ENCODE measurements at places on chromosomes 4 and X.

DNA sequence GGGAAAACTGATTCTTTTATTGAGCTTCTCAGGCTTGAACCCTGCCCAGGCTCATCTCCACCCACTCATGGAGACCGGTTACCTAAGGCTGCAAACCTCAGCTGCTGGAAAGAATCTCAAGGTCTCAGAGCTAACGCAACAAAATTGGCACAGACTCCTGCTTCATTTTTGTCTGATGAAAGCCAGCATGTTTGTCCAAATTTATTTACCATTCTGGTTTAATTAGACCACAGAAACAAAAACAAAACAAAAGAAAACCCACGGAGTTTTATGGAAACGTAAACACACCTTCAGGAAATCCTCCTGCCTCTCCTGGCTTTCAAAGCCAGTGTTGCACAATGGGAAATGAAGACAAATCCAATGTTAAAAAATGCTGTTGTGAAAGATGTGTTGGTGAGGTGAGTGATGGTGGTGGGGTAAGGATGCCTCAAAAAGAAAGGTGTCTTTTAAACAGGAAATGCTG lies 56.4 kb upstream of the PDLIM3 start:
- DNase-seq: no peak

GRCh38 chr4:153421941-153422340 lies 44.2 kb upstream of the TMEM131L start:
- DNase-seq: no peak

GRCh38 chr4:41927796-41928499 lies 7.3 kb upstream of the TMEM33 start:
- no peak for DNase-seq

GRCh38 chr4:76658231-76659102 lies 223.4 kb downstream of the SHROOM3 start:
- DNase-seq: no peak

DNA sequence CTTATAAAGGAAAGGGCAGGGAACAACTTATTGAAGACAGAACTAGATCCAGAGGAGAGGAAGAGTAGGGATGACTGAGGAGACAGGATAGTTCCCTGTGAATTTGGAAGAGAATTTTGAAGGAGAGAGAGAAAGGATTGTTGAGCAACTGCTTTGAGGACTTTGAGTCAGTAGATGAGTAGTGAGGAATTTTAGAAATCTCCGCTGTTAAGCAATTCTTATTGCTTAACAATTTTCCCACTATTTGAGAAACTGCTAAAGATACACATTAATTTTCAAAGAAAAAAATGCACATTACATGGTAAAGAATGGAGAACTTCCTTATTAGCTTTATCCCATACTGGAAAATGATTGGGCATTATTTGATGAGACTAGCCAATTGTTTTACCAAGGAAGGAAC lies 116.3 kb upstream of the NRK start:
- DNase-seq: no peak

- DNase-seq: peak; percentile 4
These were observed 82.9 kb downstream of the LAS1L start for GRCh38 chrX:65451663-65452062.

- no peak for DNase-seq
These were observed 125.4 kb upstream of the CHRDL1 start for GRCh38 chrX:110920991-110921390.

DNA sequence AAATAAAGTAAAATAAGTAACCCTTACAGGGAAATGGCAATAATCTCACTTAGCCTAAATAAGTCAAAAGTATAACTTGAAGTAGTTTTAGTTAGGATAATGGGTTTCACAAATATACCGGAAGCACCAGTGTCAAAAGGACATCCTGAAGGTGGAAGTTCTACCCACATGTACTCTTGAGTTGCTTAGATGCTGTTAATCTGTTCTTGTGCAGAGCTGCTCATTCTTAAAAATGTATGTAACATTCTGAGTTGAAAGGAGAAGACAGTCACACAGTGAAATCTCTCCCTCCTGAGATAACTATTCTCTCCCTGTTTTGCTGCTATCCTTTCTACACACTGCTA lies 11.2 kb upstream of the CCNG2 start:
- no peak for DNase-seq

GRCh38 chr4:39855909-39856512 lies 121.7 kb downstream of the PDS5A start:
- no peak for DNase-seq

GRCh38 chrX:48794340-48794910 lies 7.4 kb upstream of the HDAC6 start:
- DNase-seq: no peak

GRCh38 chrX:80808881-80809411 lies 731 bp downstream of the BRWD3 start:
- DNase-seq: peak; percentile 20

DNA sequence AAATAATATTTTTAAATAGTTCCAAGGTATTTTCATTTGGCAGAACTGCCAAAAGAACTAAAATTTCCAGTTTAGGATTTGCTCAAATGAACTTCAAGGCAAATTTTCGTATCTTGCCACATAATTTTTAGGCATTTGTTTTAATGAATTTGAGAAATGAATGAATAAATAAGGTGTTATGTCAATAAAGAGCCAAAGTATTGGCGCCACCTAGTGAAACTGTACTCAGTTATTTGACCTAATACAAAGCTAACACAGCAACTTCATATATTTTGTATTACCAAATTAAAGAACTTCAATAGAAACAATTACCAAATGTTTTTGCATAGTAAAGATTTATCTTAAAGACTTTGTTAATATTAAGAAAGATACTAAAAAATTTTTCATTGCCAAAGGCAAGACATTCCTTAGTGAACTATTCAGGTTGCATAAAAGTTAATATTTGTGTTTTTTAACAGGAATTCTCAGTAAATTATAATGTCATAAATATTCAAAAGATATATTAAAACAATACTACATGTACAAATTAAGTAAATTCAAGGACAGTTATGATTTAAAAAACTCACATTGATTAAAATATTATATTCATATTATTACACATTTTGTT lies 50.3 kb downstream of the STPG2 start:
- peak; percentile 25 for DNase-seq

GRCh38 chrX:28848707-28849106 lies 261.5 kb downstream of the IL1RAPL1 start:
- no peak for DNase-seq

DNA sequence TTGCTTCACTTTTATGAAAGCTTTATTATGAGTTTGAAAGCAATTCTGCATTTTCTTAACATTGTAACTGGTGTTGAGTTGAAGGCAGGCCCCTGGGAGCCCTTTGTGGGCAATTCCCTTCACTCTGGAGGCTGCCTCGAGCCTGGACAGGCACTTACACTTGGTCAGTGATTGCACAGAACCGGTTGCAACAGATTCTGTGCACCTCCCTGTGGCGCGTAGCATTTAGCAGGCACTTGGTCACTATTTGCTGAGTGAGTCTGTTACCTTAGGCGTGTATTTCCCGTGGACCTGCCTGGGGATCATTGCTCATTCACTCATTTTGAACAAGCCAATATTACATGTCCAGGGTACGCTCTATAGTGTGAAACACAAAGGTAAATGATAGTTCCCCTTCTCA lies 80.4 kb downstream of the PTTG2 start:
- no peak for DNase-seq

DNA sequence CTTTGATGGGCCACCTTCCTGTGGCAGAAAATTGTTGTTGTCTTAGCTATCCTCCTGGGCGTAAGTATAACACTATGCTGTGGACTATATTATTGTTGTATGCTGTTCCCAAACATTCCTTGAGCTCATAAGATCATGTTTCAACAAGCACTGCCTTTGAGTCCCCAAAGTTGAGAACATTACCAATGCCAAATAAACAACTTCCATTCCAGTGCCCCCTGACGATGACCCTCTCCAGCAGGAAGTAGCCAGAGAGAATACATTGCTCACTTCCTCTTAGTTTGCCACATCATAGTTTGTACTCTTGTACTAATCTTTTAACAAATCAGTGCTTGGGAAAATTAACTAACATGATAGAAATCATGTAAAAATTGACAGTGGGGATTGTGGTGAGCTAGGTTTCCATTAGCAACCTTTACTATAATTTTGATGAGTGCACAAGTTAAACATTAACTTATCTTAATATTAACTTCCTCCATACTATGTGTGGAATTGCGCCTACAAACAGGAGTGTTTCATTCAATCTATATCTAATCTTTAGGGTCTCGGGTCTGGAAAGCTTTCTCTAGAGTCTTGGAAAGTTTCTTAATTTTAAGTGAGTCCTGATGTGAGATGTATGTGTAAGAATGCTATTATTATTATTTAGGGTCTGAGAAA lies 20.3 kb upstream of the DHX15 start:
- DNase-seq: no peak

- DNase-seq: no peak
These were observed 1.6 kb downstream of the CXCL1 start for GRCh38 chr4:73870768-73871167.

DNA sequence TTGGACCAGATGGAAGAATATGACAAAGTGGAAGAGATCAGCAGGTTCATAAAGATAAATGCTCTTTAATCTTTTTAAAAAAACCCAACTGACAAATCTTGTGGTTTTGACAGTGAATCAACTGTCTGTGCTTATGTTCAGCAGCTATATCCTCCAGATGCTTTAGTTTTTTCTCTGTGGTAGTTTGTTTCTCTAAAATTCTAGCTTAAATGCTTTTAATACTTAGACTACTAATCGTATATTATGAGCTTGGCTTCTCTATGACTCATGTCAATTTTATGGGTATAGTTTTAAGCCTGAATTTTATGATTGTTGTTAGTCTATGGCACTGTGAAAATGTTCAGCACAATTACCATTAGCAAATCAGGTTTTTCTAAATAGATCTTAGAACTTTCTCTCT lies 12.9 kb downstream of the HHIP start:
- no peak for DNase-seq

- DNase-seq: peak; percentile 58
These were observed 58.0 kb downstream of the RHOH start for GRCh38 chr4:40254608-40255392.

GRCh38 chr4:130077275-130077674 lies 981.3 kb downstream of the C4orf33 start:
- DNase-seq: no peak

- no peak for DNase-seq
These were observed 93.6 kb downstream of the DCTD start for GRCh38 chr4:182823576-182823975.

GRCh38 chr4:7154351-7154981 lies 37.9 kb upstream of the SORCS2 start:
- DNase-seq: no peak

GRCh38 chrX:129227366-129227765 lies 295.9 kb downstream of the SMARCA1 start:
- no peak for DNase-seq

DNA sequence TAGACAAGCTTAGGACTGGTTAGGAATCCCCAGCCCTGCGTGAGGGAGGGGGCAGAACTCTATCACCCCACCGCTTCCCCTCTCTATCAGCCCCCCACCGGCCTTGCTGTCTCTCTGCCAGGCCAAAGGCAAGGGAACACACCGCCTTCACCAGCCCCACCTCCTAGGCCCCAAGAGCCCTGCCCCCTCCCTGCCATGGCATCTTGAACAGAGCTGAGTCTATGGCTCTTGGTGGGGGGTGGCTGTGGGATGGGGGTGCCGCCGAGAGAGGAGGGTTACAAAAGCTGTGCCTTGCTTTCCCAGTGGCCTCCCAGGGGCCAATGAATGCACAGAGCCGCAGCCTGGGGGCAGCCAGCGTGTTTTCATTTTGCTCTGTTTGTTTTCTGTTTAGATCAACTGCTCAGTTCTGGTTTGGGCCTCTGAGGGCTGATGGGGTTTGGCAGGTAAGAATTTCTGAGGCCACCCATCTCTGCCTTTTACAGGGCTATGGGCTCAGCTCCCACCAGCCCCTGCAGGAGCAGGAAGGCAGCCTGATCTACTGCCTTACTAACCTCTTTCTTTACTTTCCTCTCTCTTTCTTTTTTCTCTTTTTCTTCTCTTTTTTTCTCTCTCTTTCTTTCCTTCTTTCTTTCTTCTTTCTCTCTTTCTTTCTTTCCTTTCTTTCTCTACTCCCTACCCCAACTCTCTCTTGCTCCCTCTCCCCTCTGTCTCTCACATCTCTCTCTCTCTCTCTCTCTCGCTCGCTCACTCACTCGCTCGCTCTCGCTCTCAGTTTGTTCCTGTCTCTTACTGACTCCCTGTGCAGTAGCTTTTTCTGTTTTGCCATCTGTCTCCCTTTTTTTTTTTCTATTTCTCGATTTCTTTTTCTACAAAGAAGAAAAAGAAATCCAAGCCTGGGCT lies 128.3 kb downstream of the PJA1 start:
- DNase-seq: no peak

- DNase-seq: peak; percentile 19
These were observed 646 bp downstream of the ABCB7 start for GRCh38 chrX:75155447-75155826.

GRCh38 chrX:41449615-41450014 lies 2.5 kb downstream of the NYX start:
- peak; percentile 18 for DNase-seq

DNA sequence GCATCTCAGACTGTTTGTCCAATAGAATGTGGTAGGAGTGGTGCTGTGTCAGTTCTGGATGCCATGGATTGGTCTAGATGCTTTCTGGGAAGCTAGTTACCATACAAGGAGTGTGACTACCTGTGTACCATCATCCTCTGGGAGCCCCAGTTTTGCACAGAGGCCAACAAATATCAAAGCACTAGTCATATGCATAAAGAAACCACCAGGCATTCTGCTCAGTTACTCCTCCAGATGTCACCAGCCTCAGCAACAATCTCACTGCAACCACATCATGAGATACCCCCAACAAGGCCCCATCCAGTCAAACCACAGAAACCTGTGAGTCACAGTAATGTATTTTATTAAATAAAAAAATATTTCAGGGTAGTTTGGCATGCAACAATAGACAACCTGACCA lies 435.8 kb upstream of the CPEB2 start:
- no peak for DNase-seq

DNA sequence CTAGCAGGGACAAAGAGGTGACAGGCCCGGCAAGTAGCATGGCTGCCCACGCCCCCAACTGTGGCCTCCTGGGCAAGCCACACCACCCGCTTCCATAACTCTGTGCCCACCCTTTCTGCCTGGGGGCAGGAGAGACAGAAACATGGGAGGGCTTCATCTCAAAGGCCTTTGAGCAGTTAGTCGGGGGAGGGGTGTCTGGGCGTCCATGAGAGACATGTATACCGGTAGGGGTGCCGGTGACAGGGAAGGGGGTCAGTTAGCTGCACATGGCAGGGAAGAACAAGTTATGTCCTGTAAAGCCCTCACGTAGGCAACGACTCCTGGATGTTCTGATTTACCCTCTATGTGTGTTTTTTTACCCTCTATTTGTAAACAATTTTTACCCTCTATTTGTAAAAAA lies 9.3 kb downstream of the PDZD4 start:
- DNase-seq: no peak

DNA sequence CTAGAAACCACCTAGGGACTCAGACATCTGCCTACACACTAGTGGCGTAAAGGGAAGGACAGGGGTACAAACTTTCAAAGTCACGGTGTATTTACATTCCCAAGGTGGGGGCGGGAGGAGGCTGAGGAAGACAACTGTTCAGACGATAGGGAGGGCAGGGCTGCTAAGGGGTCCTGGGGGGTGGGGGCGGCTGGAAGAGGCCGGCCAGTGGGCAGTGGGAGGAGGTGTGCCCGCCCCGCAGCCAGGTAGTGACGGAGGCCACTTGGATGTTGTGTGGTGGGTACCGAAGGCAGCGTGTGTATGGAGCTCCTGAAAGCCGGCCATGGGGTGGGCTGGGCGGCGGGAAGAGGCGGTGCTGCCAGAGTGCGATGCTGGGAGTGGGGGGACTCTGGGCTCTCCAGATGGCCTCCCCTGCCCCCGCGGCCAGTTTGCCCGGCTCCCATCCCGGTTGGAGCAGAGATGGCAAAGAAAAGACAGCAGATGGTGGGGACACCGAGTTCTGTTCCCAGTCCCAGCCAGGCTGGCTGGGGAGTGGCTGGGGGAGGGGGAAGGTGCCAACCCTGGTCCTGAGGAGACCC lies 24.2 kb downstream of the L1CAM start:
- no peak for DNase-seq

- DNase-seq: no peak
These were observed 63.4 kb downstream of the HTRA3 start for GRCh38 chr4:8332891-8333331.
